ENCODE measurements at places on chromosomes 11 and 22.

DNA sequence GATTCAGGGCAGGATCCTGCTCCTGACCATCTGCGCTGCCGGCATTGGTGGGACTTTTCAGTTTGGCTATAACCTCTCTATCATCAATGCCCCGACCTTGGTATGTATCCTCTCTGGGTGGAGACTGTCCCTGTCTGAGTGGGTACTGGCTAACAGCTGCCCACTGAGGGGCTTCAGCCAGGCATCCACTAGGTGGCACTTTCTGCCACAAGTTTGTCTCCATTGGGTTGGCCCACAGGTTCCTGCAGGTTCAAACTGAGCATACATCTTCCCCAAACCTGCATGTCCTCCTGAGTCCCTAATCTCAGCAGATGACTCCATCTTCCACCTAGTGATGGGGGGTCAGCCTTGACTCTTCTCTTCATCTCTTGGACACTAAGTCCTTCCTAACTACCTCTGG lies 4.4 kb downstream of the SLC2A11 start:
- peak; percentile 57 for DNase-seq

DNA sequence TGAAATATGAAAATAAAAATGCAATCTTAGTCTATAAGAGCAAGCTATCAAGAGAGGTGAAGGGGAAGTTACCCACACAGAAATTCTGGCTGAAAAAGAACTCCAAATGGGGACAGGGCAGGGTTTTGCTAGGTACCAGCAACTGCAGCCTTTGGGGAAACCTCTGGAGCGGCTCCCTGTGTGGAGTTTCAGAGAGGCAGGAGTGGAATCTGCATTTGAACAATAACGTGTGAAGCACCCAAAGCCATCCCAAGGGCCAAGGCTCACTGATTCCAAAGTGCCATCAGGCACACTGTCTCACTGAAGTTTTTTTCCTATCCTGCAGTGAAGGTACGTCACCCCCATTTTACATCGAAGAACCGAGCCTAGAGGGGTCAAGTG lies 87.8 kb downstream of the KCNC1 start:
- no peak for DNase-seq

DNA sequence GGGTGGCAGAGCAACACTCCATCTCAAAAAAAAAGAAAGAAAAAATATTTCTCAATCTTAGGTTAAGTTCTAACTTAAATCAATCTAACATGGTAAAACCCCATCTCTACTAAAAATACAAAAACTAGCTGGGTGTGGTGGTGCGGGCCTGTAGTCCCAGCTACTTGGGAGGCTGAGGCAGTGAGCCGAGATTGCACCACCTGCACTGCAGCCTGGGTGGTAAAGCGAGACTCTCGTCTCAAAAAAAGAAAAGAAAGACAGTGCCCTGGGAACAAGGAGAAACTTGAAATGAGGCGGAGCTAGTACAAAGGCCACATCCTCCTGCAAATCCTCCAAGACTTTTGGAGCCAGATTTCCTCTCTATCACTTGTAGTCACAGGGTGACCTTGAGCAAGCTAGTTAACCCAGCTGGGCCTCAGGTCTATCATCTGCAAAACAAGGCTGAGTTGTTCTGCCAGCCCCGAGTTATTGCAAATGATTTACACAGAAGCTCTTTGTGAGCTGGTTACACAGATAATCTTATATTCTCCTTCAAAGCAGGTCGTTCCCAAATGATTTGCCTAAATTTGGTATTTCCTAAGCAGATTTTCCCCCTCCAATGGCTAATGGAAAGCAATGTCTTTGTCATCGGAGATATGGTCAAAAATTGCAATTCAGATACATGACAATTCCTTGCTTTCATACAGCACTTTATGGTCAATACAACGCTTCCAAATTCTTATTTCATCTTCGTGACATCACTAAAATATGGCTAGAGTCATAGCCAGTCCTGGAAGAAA lies 1.9 kb downstream of the ANKRD54 start:
- no peak for DNase-seq

DNA sequence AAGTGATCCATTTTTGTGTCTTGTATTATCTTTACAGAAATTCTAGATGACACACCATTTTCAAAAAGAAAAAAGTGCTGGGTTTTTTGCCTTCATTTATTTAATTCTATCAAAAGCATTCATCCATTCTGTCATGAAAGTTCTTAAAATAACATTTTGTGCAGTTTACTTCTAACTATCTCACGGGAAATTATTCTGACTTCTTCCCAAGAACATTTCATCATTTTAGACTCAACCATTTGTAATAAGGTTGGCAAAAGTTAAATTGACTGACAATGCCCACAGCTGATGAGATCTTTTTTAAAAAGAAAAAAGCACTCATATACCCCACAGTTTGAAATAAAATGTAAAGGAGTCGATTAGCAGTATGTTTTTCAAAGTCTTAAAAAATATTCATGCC lies 68.5 kb downstream of the SBF2 start:
- no peak for DNase-seq

DNA sequence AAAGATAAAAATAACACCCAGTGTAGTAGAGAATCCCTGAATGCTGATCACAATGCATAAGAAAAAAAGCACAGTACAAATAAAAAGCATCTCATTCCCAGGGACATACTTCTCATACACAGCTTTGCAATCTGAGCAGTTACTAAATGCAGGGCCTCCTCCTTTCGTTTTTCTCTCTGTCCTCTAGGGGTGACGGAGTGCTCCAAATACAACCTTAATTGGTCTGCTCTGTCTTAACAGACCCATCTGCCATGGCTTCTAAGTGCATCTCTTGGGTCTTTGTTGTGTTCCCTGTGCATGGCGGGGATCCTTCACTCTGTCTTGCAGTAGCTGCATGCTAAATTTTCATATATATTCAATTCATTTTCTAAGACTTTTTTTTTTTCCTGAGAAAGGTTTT lies 1114.2 kb upstream of the RAG2 start:
- DNase-seq = no peak

DNA sequence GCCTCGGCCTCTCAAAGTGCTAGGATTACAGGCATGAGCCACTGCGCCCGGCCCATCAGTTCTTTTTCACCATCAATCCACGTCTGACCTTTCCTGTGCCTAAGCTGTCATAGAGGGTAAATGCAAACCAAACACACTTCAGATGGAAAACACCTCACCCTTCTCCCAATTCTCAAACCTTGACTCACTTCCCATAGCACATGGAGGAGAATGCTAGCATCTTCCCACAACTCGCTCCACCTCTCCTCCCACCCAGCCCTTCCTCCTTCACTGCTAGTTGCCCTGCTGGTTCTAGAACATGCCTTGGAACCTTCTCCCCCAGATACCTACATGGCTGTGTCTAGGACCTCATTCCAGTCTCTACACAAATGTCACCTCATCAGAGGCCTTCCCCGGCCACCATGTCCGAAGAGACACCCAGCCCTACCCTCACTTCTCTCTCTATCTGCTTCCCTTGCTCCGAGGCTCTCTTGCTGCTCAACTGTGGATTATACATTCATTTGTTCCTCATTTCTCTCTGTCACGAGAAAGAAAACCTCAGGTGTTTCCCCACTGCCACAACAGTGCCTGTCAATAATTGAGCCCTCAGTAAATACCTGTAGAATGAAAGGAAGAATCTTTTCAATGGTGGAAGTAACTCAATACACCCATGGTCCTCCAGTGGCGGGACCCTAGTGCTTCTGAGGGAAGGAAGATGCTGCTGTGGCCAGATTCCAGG lies 21.3 kb upstream of the NCF4 start:
- no peak for DNase-seq

GRCh38 chr11:13260201-13260962 lies 17.2 kb upstream of the BMAL1 start:
- no peak for DNase-seq

DNA sequence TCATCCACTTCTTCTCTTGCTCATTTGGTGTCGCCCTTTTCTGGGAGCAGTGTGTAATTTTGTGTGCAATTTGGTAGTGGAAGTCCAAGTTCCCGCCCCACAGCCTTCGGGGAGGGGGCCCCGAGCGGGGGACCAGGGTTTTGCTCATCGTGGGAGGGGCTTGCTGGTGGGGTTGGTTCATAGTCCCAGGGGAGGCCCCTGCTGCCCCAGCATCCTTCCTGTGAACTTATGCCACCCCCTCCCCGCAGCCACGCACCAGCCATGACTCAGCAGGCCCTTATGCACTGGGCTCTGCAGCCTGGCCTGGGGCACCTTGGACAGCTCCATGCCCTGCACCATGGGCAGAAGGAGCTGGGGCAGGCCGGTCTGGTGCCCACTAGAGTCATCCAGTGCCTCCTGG lies 1183.6 kb downstream of the BRD1 start:
- DNase-seq = no peak

- DNase-seq = no peak
Measured at GRCh38 chr11:74956397-74957015, 7.4 kb downstream of the SPCS2 start.

- no peak for DNase-seq
Measured at GRCh38 chr22:30564761-30565119, 9.7 kb downstream of the GAL3ST1 start.

GRCh38 chr11:104836691-104837090 lies 61.6 kb downstream of the CASP12 start:
- DNase-seq = no peak

DNA sequence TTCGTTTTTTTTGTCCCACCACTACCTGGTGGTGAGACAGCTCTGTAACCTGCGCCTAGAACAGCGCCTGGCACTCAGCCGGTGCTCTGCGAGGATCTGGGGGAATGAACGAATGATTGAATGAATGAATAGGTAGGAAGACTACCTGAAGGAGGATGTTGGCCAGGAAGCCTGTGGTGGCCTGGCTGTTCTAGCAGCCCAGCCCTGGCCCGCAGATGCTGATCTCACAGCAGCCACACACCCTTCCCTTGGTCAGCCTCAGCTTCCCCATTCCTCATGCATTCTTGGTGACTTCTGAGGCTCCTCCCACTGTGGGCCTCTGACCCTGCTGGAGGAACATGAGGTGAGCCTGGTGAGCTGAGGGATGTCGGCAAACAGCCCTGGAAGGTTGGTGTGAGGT lies 3.7 kb downstream of the TRPM5 start:
- no peak for DNase-seq

GRCh38 chr11:61730240-61730994 lies 22.0 kb upstream of the MYRF start:
- no peak for DNase-seq

DNA sequence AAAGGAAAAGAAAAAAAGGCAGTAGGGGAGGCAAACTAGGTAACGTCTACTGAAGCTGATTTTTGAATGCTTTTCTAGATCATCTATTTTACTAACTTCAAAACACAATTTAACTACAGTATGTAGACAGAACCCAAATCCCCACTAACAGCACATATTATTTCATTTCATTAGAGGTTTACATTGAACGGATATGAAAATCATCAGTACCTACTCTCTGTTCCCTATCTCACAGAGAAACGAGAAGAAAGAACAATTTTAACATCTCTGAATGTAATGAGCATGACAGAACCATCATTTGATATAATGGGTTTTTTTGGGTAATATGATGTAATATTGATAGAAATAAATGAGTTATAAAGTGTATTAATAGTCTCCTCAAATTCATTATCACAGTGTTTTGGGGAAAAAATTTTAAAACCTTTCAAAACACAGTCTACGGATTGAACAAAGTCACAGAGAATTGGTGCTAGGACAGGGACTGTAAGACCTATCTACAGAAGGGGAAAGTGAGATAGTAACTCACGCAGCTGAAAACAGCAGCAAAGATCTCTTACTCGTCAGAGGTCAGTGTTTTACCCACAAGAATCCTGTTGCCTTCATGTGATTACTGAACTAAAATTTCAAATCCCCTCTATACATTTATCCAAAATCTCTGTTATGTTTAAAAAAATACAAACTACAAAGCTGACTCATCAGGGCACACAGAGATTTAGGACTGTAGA lies 77.3 kb downstream of the ZBTB44 start:
- DNase-seq = no peak

GRCh38 chr22:26952004-26952403 lies 294.6 kb downstream of the MIAT start:
- no peak for DNase-seq

DNA sequence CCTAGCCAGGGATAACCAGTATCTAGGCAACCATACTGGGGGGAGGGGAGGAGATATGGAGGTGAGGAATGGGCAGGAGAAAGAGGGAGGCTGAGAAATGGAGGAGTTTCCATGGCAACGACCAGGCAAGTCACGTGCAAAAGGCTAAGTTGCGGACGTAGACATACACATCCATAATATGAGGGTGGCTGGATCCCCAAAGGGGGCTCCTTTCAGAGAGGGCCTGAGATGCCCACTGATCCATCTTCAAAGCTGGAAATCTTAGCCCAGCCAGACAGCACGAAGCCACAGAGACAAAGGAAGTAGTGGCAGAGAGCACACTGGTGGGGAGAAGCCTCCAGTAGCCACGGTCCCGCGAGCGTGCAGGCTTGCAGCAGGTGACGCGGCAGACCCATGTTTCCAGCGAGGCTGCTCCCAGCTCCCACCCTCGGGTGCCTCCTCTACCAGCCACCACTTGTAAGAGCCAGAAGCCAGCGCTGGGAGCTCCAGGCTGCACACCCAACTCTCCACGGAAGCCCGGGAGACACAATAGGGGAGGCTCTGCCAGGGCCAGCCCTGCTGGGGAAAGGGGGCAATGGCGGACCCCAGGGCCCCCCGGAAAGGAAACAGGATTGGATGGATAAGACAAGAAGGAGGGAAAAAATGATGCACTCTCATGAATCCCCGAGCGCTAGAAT lies 938 bp downstream of the FXYD6 start:
- DNase-seq = no peak

DNA sequence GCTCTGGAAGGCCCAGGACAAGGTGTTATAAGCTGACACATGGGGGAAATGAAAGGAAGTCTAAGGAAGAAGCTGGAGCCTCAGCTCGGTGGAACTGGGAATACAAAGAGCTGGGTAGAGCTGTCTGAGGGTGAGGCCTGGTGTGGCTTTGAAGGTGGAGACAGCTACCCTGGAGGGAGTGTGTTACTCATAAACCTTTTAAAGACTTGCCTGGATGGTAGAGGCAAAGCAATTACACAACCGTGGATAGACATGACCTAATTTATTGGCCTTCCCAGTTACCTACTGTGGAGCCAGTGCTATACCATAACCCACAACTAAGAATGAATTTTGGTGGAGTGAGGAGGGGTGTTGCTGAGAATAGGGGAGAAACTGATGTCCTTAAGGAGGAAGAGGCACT lies 22.6 kb downstream of the EXPH5 start:
- no peak for DNase-seq

GRCh38 chr11:24240496-24241175 lies 256.2 kb upstream of the LUZP2 start:
- no peak for DNase-seq

DNA sequence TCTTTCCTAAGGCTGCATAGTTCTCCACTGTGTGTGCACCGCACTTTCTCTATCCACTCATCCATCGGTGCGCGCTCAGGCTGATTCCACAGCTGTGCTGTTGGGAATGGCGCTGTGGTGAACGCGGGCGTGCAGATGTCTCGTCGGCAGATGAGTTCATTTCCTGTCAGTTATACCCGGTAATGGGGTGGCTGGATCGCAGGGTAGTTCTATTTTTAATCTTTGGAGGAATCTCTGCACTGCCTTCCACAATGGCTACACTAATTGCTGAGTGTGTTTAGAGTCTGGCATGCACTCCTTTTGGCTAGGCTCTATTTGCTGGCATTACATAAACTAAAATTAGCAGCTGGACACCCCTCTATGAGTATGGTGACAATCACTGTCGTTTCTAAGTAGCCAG lies 27.9 kb upstream of the KRTAP5-7 start:
- DNase-seq = no peak

GRCh38 chr11:65166893-65167292 lies 3.1 kb upstream of the SPDYC start:
- DNase-seq = no peak
